ENCODE measurements at places on chromosomes 5 and 9. TPM values are rescaled to one million over a fixed set of nuclear protein-coding genes. Genes with fewer than 3 reads are reported as not detected.

GRCh38 chr9:2992427-2992826 lies 148.5 kb upstream of the PUM3 start:
- H3K4me1 ChIP-seq = no peaks in the 10 kb centered on the region
- no peak overlapping the region for H3K27ac ChIP-seq
- no peaks in the 10 kb centered on the region for H3K27me3 ChIP-seq
- DNase-seq = no peak

- no peaks in the 10 kb centered on the region for H3K27me3 ChIP-seq
- peaks cover 16% of the 10 kb centered on the region for H3K36me3 ChIP-seq
- no peak overlapping the region for H3K27ac ChIP-seq
- no peak for DNase-seq
- H3K4me3 ChIP-seq = no peak overlapping the region
Observed at GRCh38 chr9:33942471-33943083, 106.1 kb downstream of the UBAP2 start.

GRCh38 chr9:3865141-3865772 lies 339.5 kb upstream of the RFX3 start:
- H3K27me3 ChIP-seq = no peaks in the 10 kb centered on the region
- no peaks in the 10 kb centered on the region for H3K36me3 ChIP-seq
- no peak for DNase-seq
- H3K4me3 ChIP-seq = no peak overlapping the region
- H3K27ac ChIP-seq = no peak overlapping the region

- H3K4me3 ChIP-seq = no peak overlapping the region
- H3K27ac ChIP-seq = no peak overlapping the region
- no peaks in the 10 kb centered on the region for H3K27me3 ChIP-seq
- H3K36me3 ChIP-seq = peaks cover 22% of the 10 kb centered on the region
- H3K4me1 ChIP-seq = no peaks in the 10 kb centered on the region
Observed at GRCh38 chr9:97599314-97599846, 33.8 kb downstream of the TSTD2 start.

DNA sequence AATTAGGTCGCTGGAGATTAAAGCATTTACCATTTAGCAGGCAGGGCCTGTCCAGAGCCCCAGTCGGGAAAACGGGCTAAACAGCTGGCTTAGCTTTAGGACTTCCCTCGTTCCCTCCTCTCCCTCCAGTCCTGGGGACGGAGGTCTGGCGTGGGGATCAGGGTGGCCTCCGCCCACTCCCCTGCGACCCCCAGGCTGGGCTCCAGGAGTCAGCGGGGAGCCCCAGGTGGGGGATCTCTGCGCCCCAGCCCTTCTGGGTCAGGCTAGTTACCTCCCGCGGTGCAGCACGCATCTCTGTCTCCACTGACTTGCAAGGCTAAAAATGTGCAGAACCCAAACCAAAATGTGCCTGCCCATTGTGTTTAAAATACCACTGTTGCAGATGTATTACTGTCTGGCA lies 16.2 kb upstream of the CAMSAP1 start:
- H3K4me1 ChIP-seq = no peaks in the 10 kb centered on the region
- no peak for DNase-seq
- no peak overlapping the region for H3K27ac ChIP-seq
- H3K27me3 ChIP-seq = no peaks in the 10 kb centered on the region
- no peak overlapping the region for H3K4me3 ChIP-seq

GRCh38 chr9:71308454-71308853 lies 187.0 kb upstream of the TRPM3 start:
- no peak overlapping the region for H3K4me3 ChIP-seq
- no peaks in the 10 kb centered on the region for H3K27me3 ChIP-seq
- H3K36me3 ChIP-seq = no peaks in the 10 kb centered on the region
- no peaks in the 10 kb centered on the region for H3K4me1 ChIP-seq
- no peak for DNase-seq

- no peaks in the 10 kb centered on the region for H3K36me3 ChIP-seq
- no peaks in the 10 kb centered on the region for H3K27me3 ChIP-seq
- H3K27ac ChIP-seq = no peak overlapping the region
- no peak overlapping the region for H3K4me3 ChIP-seq
- H3K4me1 ChIP-seq = no peaks in the 10 kb centered on the region
- no peak for DNase-seq
Observed at GRCh38 chr5:93894601-93895354, 153.4 kb upstream of the POU5F2 start.

DNA sequence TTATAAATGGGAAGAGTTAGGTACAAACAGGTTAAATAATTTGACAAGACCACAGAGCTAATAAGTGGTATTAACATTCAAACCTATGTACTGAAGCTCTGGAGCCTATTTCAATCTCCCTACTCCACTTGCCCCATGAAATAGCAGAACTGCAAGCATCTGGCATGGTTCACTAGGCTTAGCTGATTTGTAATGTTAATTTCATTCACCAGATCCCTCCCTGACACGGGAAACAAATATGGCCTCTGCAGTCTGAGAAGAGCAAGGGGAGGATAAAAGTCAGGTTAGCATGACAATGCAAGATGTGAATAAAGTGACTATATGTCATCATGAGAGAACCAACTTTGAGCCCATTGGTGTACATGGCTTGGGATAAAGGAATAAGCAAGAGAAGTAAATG lies 428.8 kb downstream of the BRINP1 start:
- no peak for DNase-seq
- H3K4me3 ChIP-seq = no peak overlapping the region
- no peak overlapping the region for H3K27ac ChIP-seq
- no peaks in the 10 kb centered on the region for H3K4me1 ChIP-seq
- no peaks in the 10 kb centered on the region for H3K36me3 ChIP-seq

DNA sequence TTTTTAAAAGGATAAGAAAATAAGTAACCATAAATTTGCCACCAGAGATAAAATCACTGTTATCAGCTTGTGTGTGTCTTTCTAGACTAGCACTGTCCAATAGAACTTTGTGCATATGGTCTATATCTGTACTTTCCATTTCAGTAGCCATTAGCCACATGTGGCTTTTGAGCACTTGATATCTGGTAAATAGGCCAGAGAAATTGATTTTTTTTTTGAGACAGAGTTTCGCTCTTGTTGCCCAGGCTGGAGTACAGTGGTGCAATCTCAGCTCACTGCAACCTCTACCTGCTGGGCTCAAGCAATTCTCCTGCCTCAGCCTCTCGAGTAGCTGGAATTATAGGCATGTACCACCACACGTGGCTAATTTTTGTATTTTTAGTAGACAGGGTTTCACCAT lies 17.8 kb downstream of the RBM27 start:
- no peak for DNase-seq
- no peak overlapping the region for H3K4me3 ChIP-seq
- no peaks in the 10 kb centered on the region for H3K27me3 ChIP-seq
- H3K36me3 ChIP-seq = no peaks in the 10 kb centered on the region
- peaks cover 13% of the 10 kb centered on the region for H3K4me1 ChIP-seq

DNA sequence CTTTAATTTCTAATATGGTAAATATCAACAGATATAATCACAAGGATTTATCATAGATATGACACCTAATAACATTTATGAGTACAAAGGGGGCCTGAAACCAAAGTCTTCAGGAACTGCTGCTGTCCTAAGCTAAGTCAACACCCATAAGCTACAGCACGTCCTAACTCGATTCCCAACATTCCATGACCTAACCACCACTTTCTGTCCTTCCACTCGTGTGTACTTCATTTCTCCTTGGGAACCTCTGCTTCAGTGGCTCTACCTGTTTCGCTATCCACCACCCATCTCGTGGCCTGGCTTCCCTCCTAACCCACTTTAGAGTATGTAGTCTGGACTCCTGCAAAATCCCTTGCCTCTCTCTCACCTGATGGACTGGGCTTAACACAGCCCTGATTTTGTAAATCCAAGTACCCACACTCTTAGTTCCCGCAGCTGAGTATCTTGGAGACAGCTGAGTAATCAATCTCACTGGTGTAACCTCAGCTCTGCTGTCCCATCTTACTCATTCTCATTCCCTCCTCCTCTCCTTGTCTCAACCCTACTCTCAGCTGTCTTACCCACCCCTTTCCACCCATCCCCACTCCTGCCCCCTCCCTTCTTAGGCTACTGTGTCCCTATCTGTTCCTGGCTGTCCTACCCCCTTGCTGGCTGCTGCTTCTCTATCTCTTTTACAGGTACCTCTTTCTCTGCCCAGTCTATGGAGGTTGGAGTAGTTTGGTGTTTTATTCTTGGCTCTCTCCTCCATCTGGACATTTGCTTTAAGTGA lies 101.8 kb downstream of the MAST4 start:
- no peak for DNase-seq
- H3K4me3 ChIP-seq = no peak overlapping the region
- no peak overlapping the region for H3K27ac ChIP-seq
- H3K36me3 ChIP-seq = no peaks in the 10 kb centered on the region

- H3K4me3 ChIP-seq = no peak overlapping the region
- H3K36me3 ChIP-seq = no peaks in the 10 kb centered on the region
- no peak for DNase-seq
- no peaks in the 10 kb centered on the region for H3K4me1 ChIP-seq
Observed at GRCh38 chr9:105098370-105098769, 146.1 kb upstream of the SLC44A1 start.

GRCh38 chr9:94153905-94154304 lies 69.6 kb downstream of the PTPDC1 start:
- no peaks in the 10 kb centered on the region for H3K27me3 ChIP-seq
- DNase-seq = no peak
- no peak overlapping the region for H3K4me3 ChIP-seq
- H3K4me1 ChIP-seq = peaks cover 28% of the 10 kb centered on the region
- no peak overlapping the region for H3K27ac ChIP-seq

GRCh38 chr9:137083394-137084004 lies 3.3 kb upstream of the MAN1B1 start:
- H3K27ac ChIP-seq = no peak overlapping the region
- no peaks in the 10 kb centered on the region for H3K27me3 ChIP-seq
- H3K4me3 ChIP-seq = no peak overlapping the region
- H3K36me3 ChIP-seq = peaks cover 3% of the 10 kb centered on the region
- H3K4me1 ChIP-seq = peaks cover 22% of the 10 kb centered on the region

- H3K4me1 ChIP-seq = no peaks in the 10 kb centered on the region
- no peak overlapping the region for H3K27ac ChIP-seq
- no peak for DNase-seq
- H3K36me3 ChIP-seq = no peaks in the 10 kb centered on the region
- no peak overlapping the region for H3K4me3 ChIP-seq
- H3K27me3 ChIP-seq = no peaks in the 10 kb centered on the region
Observed at GRCh38 chr5:133801955-133802751, 166.3 kb downstream of the C5orf15 start.

DNA sequence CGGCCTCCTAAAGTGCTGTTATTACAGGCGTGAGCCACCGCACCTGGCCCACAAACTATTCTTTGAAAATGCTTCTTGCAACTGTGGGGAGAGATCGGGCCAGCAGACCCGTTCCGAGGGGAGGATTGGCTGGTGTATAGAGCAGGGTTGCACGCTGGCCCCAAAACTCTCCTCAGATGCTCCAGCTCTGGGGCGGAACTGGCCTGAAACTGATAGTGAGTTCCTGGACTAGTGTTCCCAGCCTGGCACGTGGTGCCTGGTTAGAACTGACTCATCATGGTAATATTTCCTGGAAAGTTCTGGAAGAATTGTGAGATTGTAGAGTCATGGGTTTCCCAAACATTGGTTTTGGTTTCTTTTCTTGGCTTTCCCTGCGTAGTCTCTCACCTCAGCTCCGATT lies 120.5 kb downstream of the FBXL7 start:
- no peaks in the 10 kb centered on the region for H3K36me3 ChIP-seq
- H3K27ac ChIP-seq = no peak overlapping the region
- H3K4me3 ChIP-seq = no peak overlapping the region

DNA sequence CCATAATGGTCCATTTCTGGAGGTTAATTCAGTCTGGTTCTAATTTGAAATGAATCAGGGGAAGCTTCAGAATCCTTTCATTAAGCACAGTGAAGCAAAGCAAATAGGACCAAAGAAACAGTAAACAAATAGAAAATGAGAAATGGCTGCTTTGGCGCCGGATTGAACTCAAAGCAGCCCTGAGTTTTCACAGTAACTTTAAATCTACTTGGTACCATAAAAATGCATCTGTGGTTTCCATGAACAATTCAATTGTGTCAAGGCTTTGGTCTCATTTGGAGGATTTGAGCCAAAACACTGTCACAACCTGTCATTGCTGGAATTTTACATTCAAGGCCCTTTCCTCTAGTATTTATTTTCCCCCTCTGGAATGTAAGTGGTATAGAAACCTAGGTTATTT lies 25.9 kb upstream of the DAPK1 start:
- DNase-seq = no peak
- no peaks in the 10 kb centered on the region for H3K27me3 ChIP-seq
- no peaks in the 10 kb centered on the region for H3K4me1 ChIP-seq
- H3K27ac ChIP-seq = no peak overlapping the region
- H3K36me3 ChIP-seq = no peaks in the 10 kb centered on the region

- H3K27ac ChIP-seq = no peak overlapping the region
- H3K36me3 ChIP-seq = no peaks in the 10 kb centered on the region
- DNase-seq = no peak
- H3K4me1 ChIP-seq = no peaks in the 10 kb centered on the region
Observed at GRCh38 chr9:116368680-116369079, 215.1 kb downstream of the PAPPA start.

DNA sequence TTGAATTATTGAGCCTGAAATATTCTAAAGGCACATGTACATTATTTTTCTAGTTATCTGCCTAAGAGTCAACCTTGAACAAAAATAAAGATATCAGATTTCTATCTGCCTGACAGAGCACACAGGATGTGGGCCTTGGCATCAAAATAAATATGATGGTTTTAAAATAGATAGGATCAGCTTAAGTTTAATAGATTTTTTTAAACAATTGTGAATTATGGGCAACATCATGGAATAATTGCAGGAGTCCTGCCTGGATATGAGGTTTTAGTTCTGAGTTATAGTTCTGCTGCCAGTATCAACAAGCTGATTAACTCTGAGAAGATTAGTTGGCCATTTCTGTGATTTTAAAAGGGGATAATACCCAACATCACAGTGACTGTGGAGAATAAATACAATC lies 107.0 kb upstream of the PCA3 start:
- H3K4me3 ChIP-seq = no peak overlapping the region
- H3K27ac ChIP-seq = no peak overlapping the region
- DNase-seq = no peak
- peaks cover 4% of the 10 kb centered on the region for H3K4me1 ChIP-seq
- no peaks in the 10 kb centered on the region for H3K27me3 ChIP-seq
- H3K36me3 ChIP-seq = no peaks in the 10 kb centered on the region

GRCh38 chr5:56269216-56269927 lies 36.2 kb upstream of the ANKRD55 start:
- H3K36me3 ChIP-seq = no peaks in the 10 kb centered on the region
- no peak overlapping the region for H3K4me3 ChIP-seq
- no peaks in the 10 kb centered on the region for H3K27me3 ChIP-seq
- no peak for DNase-seq
- no peak overlapping the region for H3K27ac ChIP-seq
- peaks cover 8% of the 10 kb centered on the region for H3K4me1 ChIP-seq

ENG gene
- total RNA-seq = 19.3 TPM

FUT7 gene
- 0.82 TPM for total RNA-seq

CTXN3 gene
- not detected for total RNA-seq

RBM22 gene
- 73.6 TPM for total RNA-seq

MARCHF3 gene
- total RNA-seq = 2.9 TPM

DBN1 gene
- 50.5 TPM for total RNA-seq

DDX4 gene
- total RNA-seq = not detected

WNT8A gene
- total RNA-seq = not detected

CDH12 gene
- not detected for total RNA-seq

TEX48 gene
- total RNA-seq = 0.86 TPM

Measured in CD8-positive, alpha-beta memory T cell (primary cell).